ENCODE measurements at places on chromosomes 7 and 10.

DNA sequence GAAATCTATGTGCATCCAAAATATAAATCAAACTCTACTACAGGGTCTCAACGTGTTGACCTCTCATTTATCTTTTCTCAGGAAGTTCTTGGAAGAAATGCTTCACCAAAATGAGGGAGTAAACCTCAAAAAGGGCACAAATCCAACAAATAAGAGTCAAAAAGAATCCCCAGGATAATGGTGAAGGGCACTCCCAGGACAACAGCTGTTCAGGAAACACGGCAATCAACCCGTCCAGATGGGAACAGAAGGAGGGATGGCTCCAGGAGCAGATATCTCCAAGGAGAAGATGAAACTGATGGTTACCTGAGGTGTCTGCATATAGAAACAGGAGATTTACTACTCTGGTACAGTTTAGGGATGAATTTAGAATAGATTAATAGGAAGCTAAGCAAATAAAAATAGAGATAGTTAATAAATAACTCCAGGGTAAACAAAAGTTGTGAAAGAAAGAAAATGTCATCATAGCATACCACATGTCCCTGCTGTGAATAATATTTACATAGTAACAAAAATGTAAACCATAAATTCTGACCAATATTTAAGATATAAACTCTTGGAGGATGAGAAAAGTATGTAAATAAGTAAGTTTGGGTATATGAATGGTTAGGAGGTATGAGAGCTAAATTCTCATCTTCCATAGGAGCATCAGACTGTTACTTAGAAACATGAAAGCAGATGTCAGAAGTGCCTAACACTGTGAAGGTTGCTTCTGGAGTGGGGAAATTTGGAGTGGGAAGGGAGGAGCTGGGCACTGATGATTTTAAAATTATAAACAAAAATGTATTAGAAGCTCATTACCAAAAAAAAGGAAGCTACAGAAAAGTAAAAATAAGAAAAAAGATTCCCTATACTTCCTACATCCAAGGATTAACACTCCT, 237.5 kb upstream of the HPS1 start:
- no peak for DNase-seq

GRCh38 chr10:35346248-35346647, 9.9 kb downstream of the CCNY start:
- DNase-seq = no peak

- DNase-seq = no peak
Measured at GRCh38 chr7:104640506-104640905, 312.1 kb downstream of the LHFPL3 start.

- no peak for DNase-seq
Measured at GRCh38 chr10:80713398-80713928, 175.8 kb downstream of the SH2D4B start.

DNA sequence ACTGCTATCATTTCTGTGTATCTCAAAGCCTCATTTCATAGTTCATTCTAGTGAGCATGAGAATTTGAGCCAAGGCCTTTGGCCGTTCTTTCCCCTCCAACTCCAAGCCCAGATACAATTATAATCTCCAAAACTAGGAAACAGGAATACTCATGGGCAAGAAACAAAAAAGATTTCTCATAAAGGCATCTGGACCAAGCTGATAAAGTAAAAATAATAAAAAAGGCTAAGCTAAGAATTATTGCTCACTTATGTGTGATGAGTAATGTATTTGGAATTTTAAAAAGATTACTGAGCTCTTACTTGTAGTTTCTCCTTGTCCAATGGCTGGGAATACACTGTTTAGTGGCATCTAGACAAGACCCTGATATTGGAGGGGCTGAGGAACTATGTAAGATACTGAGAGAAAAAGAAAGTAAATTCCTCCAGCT, 196.4 kb upstream of the POM121L12 start:
- no peak for DNase-seq

GRCh38 chr10:298033-298432, 162.8 kb downstream of the ZMYND11 start:
- DNase-seq = no peak

DNA sequence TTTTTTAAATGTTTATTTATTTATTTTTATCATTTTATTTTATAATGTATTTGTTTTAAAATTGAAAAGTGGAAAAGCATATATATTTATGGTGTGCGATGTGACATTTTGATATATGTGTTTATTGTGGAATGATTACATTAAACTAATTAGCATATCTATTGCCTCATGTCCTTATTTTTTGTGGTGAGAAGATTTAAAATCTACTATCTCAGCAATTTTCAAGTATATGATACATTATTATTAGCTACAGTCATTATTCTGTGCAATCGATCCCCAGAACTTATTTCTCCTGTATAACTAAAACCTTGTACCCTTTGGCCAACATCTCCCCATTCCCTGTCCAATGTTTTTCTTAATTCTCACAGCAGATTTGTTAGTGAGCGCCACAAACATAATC, 115.6 kb upstream of the SHH start:
- no peak for DNase-seq

DNA sequence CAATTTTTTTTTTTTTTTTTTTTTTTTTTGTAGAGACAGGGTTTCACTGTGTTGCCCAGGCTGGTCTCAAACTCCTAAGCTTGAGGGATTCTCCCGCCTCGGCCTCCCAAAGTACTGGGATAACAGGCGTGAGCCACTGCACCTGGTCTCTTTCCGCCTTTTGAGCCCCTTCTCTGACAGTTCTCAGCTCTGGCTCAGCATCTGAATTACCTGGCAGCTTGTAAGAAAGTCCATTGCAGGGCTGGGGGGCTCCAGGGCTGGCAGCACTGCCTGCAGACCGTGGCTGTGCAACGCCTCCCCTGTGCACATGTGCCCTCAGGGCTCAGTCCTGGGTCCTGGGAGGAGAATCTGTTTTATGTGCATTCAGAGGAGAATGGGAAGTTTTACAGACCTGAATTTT, 37.6 kb downstream of the VWA2 start:
- no peak for DNase-seq

GRCh38 chr7:149635561-149636329, 137.6 kb downstream of the ZNF467 start:
- DNase-seq = no peak

GRCh38 chr7:77348371-77348813, 67.8 kb downstream of the GSAP start:
- DNase-seq = no peak

GRCh38 chr7:116176226-116176625, 34.1 kb upstream of the TES start:
- DNase-seq = no peak

GRCh38 chr7:47432671-47433563, 149.0 kb downstream of the TNS3 start:
- DNase-seq = no peak

- no peak for DNase-seq
Measured at GRCh38 chr10:29132551-29133111, 156.2 kb upstream of the LYZL1 start.

All from CD4-positive, alpha-beta T cell treated with Interleukin-2 at 100 ng/mL for 4 hours (primary cell).